ENCODE measurements at places on chromosomes 5 and 9.

GRCh38 chr9:127897193-127897692 is 2.2 kb downstream of the ST6GALNAC6 start:
- DNase-seq: no peak

GRCh38 chr5:79898611-79899010 is 92.5 kb downstream of the MTX3 start:
- DNase-seq: no peak

GRCh38 chr5:43256261-43256966 is 56.8 kb downstream of the HMGCS1 start:
- no peak for DNase-seq

- no peak for DNase-seq
Observed at GRCh38 chr9:37650299-37650872, 368 bp upstream of the FRMPD1 start.

DNA sequence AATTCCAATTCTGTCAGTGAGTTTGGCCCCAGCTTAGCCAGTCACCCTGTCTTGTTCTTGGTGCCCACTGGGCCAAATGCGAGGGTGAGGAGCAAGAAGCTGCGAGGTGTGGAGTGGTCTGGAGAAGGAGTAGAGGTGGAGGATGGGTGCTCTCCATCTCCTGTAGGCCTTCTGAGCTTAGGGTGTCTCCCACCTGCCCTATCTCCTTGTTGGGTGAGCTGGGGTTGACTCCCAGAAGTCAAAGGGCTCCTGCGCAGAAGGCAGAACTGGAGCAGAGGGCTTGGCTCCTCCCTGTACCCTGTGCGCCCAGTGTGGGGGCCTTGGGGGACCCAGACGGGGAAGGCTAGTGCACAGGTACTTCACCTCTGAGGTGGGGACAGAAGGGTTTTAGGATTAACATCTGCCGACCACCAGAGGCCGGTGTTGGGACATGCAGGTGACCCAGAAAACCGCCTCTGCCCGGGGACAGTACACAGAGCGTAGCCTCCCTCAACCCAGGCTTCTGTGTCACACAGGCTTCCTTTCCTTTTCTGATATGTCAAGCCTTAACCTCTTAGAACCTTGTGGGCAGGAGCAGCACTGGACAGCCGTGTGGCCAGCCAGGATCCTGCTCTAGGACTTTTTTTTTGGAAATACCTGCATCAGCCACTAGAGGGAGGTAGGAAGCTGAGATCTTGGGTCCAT is 16.9 kb downstream of the IL5 start:
- DNase-seq: no peak

- no peak for DNase-seq
Observed at GRCh38 chr9:98101868-98102273, 17.2 kb downstream of the TRIM14 start.

DNA sequence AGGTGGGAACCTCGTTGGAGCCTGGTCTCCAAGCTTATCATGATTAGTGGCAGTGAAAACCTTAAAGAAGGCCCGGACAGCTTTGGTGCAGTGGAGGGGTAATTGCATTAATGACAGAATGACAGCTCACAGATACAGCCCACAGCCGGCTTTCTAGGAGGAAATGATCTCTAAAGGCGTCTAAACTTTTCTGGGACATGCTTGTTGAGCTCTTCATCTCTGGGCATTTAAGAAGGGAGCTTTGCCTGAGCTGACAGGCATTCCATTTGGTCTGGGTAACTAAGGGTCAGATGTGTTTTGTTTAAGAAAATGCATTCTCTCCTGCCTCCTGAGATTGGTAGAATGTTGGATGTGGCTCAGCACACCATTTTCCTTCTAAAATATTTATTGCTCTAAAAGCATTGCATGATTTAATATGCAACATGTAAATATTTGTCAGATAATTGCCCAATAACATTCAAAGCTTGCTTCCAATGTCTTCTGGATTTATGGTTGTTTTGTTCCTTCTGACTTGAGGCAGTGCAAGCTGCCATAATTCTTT is 4.0 kb downstream of the ANKRD33B start:
- peak; percentile 80 for DNase-seq

DNA sequence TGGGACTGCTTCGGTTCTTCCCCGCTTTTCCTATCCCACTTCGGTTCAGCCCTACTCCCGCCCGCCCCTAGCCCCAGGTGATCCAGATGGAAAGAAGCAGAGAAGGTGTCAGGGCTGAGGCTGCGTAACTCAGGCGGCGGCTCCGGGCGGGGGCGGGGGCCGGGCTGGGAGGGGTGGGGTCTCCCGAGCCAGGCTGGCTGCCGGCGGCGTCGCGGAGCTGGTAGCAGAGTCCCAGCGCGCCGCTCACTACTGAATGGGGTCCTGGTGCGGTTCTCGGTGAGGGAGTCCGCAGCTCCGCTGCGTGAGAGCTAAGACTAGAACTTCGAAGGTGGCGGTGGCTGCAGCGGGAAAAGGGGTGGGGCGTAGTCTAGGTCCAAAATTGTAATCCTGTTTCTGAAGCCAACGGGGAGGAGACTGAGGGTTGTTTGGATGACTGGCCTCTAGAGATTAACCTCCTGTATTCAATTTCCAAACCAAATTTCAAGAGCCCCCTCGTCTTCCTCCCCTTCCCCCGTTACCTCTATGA is 1.4 kb downstream of the PRR16 start:
- DNase-seq: no peak

DNA sequence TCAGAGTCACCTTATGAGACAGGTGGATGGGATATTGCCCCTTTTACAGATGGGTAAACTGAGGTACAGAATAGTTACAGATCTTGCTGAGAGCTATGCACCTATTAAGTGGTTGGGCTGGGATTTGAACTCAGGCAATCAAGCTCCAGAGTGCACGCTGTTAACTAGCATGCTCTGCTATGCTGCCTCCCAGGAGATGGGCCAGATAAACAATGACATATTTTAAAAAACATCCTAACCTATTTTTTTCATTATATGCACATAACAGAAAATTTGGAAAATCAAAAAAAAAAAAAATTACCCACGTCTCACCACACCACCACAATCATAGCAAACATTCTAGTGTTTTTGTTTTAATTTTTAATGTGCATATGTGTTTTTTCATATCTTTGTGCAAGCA is 123.4 kb upstream of the STC2 start:
- no peak for DNase-seq

DNA sequence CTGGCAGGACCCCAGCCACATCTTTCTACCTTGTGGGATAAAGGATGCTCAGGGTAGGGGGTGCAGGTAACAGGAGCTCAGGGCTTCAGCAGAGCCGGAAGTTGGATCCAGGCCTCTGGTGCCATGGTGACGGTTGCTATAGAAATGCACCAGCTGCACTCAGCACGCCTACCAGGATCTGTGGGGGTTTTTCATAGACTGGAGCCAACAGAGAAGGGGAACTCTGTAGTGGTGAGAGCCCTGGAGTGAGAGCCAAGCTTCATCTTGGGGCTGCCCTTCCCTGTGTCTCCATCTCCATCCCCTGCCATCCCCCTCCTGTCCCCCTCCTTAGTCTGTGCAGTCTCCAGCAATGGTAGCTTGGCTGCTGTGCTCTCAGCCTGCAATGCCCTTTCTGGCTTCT is 27.5 kb upstream of the BOD1 start:
- DNase-seq: no peak

Data from GM04503 (cell line).